ENCODE measurements at places on chromosomes 1 and 21.
A peak's percentile ranks its signal among the peaks of the same experiment; 100 is the strongest.

GRCh38 chr1:27967884-27968466 is 8.2 kb downstream of the XKR8 start:
- DNase-seq: no peak

DNA sequence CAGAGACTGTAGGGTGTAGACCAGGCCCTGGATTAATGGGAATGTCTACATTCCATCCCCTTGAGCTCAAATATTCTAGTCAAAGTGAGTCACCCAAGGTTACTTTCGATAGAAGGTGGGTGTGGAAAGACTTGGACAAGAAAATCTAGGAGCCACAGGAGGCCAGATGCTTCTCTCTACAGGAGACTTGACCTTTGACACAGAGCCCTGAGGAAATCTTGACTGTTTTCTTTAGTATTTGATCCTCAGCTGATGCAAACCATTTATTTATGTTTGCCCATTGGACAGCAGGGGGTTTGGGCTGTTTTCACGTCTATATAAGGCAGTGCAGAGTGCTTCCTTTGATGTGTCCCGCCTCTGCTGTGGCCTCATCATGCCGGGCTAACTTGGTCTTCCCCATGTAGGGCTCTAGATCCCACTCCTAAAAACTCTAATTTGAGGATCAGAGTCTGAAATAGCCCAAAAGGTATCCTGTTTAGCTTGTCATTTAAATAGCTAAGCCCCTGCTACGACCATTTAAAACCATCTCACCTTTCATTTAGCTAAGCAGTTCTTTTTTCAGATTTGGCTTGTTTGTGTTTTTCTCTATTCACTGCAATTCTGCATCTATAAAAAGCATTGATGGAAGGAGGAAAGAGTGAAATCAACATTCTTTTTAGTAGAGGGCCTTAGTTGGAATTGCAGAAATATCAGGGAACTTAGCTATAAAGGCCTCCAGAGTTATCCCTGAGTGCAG is 15.5 kb upstream of the MAP3K7CL start:
- no peak for DNase-seq

DNA sequence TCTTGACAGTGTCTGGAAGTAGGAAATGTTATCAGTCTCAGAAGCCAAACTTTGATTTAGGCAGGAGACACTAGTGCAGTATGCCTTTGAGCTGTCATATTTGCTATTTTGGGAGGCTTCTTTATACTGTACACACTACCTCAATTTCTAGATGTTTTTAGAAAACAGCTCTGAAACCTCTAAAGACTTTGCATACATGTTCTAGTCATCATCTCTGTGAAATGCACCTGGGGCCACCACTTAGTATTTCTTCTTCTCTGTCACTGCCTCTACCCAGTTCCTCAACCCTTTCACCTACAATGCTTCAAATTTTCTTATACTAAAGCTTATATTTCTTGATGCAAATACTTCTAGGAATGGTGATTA is 29.1 kb upstream of the PLA2G4A start:
- no peak for DNase-seq

DNA sequence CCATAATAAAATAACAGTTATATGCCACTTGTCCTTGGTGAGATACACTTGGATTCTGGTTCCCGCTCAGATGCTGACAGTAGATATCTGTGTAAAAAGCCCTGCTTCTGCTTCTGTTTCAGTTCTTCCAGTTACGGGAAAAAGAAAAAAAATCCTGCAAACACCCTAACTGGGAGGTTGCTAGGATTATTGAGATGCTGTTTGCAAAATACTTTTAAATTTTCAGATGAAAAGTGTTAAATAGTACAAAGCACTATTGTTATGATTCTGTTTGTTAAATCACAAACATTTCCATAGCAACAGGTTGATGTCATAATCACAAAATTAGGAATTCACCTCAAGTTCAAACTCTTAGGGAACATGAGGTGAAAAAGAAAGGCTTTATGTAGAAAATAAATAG is 232.3 kb downstream of the HMCN1 start:
- DNase-seq: no peak

- no peak for DNase-seq
Observed at GRCh38 chr1:158117854-158118704, 62.6 kb upstream of the CD1D start.

- no peak for DNase-seq
Observed at GRCh38 chr1:30879126-30879786, 29.3 kb downstream of the SDC3 start.

DNA sequence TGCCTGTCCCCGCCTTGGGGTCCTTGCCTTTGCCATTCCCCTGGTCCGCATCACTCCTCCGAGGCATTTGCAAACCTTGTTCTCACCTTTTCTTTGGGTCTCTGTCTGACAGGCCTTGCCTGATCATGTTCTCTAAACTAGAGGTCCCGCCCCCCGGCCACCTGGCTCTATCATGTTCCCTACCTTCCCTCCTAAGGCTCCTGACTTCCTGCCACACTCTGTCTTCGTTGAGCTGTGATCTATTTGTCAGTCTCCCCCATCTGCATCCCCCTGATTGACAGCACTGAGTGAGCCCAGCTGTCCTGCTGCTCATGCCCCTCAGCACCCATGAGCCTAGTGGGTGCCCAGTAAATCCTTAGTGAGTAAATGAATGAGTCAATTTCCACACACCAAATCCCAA is 22.8 kb downstream of the ERG start:
- DNase-seq: no peak

DNA sequence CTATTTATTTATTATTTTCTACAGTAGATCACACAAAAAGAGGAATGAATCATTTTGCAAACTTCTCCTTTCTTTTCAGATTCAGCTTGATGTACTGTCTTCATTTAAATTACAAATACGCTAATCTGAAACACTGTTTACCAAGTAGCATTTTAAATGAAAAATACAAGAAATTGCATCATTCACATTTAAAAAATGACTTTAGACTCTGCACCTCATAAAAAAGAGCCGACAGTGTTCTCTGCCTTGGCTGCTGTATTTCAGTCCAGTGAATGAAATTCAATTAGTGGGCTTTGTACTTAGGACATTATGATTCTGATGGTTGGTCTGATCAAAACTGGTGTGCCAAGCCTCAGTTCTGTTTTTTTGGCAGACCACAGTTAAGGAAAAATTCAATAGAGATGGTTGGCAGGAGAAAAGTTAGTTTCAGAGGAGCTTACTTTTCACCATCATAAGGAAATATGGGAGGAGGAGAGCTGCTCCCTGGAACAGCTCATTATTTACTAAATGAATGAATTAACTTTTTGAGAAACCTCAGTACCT is 222.4 kb upstream of the ESRRG start:
- DNase-seq: no peak

DNA sequence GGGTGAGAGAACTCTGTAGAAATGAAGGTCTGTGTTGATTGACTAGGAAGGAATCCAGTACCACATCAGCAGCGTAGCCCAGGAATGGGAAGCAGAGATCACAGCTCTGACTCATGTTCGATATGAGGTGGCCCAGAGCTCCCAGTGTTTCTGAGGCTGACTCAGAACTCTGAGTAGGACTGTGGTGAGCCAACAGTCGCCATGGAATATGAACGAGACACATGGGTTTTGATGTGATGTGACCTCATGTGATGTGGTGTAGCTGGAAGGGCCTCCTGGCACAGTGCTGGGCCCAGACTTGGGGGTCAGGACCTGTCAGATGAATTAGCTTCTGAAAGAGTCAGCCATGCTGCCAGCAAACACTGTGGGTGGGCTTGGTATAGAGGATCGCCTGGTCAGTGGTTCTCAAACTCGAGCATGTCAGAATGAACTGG is 237.0 kb downstream of the MRPL39 start:
- no peak for DNase-seq

DNA sequence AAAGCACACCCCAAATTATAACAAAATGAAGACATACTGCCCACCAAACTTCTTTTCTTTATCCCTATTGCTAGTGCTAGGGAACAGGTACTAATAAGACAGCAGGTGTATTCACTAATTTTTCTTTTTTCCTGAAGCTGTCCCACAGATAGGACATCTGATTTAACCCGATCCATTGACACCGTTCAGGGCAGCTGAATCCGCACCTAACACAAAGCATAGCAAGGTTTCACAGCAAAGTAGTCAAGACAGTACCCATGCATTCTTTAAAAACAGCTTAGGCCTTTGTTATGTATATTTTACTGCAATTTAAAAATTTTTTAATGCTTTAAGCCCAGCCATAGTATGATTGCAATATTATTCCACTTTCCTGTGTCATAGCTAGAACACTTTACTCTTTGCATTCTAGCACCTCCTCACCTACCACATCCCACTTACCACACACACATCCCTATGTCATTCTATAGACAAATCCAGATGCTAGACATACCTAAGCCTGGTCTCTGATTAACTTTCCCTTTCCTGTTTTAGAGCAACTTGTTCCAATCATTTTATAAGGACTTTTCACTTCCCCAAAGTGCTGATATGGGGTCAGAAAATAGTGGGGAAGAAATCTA is 40.4 kb downstream of the GATAD2B start:
- DNase-seq: no peak

- DNase-seq: no peak
Observed at GRCh38 chr21:24179110-24179509, 1428.2 kb downstream of the MRPL39 start.

DNA sequence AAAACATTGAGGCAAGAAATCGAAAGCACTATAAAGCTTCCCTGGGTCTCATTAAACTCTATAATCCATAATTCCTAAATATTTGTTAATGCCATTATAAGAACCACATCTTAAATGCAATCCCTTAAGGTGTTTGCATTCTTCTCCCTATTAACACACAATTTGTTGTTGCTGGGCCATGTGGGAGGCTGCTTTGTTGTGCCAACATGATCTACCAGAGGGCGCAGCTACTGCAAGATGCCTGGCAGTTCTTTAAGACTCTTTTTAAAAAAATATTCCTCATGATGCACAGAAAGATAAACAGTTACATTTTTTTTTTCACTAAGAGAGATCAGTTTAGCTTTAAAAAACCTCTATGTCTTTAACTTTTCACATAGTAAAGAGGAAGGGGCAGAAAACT is 39.0 kb upstream of the BCAS2 start:
- DNase-seq: no peak

GRCh38 chr1:162218975-162219374 is 149.5 kb downstream of the NOS1AP start:
- DNase-seq: no peak

DNA sequence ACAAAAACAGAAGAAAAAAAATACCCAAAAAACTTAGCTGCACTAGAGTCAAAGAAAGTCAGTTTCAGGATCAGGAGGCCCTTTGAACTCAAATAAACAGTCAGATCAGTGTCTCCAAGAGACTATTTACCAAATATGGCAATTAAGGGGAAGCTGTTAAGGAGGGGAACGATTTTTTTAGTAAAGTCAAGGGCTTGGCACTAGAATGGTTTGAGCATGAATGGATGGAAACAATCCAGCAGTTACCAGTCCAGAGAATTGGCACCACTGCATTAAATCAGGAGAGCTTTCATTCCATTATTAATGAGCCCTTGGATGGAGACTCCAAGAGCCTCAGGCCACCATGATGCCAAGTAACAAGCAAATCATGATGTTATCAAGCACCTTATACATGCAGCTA is 7.2 kb downstream of the TRAPPC3 start:
- peak; percentile 84 for DNase-seq

- no peak for DNase-seq
Observed at GRCh38 chr1:21775985-21776562, 6.9 kb downstream of the USP48 start.

DNA sequence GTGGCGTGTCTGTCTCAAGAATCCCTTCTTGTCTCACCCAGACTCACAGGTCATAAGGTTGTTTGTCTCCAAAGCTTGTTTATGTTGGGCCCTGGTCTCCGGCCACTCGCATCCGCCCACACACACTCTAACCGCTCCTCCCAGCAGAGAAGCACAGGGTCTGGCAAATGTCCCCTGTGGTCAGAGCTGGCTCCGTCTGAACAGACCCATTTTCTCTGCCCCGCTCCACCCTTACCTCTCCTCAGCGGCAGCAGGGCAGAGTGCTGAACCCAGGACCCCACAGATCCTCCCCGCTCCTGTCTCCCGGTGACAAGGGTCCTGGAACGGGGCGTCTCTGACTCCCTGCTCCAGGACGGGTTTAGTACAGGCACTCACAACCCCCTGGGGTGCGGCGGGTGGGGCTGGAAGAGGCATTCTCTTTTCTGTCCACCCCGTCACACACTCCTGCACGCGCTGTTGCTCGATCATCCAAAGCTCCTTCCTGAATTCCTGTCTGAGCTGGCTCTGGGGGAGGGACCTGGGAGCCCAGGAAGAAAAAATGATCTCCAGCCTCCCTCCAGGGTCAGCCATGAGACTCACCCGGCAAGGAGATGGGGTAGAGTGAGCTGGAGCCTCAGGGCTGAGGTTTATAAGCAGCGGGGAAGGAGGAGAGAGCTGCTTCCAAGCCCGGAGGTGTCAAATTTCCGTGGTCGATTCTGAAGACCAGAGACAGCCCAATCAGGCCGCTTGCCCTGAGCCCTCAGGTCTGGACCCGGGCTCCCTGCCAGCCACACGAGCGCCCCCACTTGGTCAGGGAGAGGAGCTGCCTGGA is at the start of gene S100A13:
S100A13 (minus strand) TSS at position 602 of the 811 bp plus-strand sequence. CDS start 1,033 bp downstream, outside the sequence.
- DNase-seq: peak; percentile 90

GRCh38 chr21:29007810-29008209 is 11.3 kb downstream of the RWDD2B start:
- DNase-seq: peak; percentile 97

DNA sequence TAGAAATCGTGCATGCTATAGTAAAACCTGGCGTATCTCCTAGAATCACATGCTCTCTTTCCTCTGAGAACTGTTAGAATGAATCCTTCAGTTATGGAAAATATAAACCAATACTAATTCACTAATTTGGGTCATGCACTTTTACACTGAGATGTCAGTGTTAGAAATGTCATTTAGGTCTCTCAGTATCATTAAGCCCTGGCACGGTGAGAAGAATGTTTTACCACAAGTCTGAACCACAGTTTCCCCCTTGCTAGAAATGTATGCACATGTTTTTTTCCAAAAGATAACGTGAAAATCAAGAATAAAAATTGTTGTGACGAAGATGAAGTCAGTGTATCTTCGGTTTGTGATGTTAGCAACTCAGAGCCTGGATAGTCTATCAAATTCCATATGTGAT is 1062.7 kb upstream of the NCAM2 start:
- no peak for DNase-seq

DNA sequence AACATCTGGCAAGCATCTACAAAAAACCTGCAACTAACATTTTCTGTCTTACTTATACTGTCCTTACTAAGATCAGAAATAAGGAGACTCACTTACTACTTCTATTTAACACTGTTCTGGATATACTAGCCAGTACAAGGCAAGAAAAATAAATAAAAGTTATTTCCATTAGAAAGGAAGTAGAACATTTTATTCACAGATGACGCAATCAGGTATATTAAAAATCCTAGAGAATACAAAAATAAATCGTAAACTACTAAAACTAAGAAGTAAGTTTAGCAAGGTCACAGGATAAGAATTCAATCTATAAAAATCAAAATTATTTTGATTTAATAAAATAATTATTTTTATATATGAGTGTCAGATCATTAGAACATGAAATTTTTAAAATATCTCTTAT is 264.6 kb downstream of the BARHL2 start:
- no peak for DNase-seq

GRCh38 chr1:171809834-171810233 is 28.4 kb downstream of the METTL13 start:
- DNase-seq: no peak

- no peak for DNase-seq
Observed at GRCh38 chr21:38171723-38172344, 85.0 kb upstream of the KCNJ15 start.

Data from foreskin melanocyte (primary cell).